ENCODE measurements at places on chromosomes 16 and 17.

GRCh38 chr17:42566215-42566882, 551 bp upstream of the MLX start:
- DNase-seq: no peak

GRCh38 chr17:75894049-75894733, 2.6 kb downstream of the TRIM65 start:
- DNase-seq: no peak

DNA sequence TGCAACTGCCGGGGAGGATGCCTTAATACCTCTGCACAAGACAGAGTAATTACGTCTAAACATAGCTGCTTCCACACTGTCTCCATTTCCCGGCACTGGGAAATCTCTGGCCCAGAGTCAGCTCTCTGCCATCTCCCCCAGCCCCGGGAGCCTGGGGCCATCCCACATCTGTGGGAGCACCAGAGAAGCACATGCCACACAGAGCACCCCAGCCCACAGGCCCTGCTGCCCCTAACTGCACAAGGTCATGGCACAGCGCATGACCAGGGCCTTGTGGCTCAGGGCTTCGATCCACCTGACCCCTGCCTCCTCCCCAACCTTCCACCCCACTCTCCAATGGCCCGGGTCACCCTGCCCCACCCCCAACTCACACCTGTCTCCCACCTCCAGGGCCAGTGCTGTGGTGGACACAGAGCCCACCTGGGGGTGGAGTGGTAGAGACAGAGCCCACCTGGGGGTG, 36.6 kb upstream of the RBFOX3 start:
- DNase-seq: no peak

GRCh38 chr16:86854058-86854621, 275.8 kb downstream of the FOXL1 start:
- no peak for DNase-seq

DNA sequence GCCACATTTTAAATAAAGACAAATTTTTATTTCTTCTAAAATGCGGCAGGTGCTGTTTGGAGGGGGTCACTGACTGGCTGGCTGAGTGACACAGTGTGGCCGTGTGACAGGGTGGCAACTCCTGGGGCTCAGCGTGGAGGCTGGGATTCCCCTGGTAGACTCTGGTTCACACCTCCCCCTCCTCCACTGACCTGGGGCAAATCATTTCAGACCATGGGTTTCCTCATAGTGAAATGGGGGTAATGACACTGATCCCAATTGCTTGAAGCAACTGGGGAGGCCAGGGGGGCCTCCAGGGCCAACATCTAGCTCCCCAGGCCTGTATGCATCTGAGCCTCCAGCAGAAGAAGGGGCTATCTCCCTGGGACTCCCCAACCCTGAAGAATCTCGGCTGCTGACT, 6.6 kb downstream of the HSD11B2 start:
- no peak for DNase-seq

GRCh38 chr17:41199421-41200078, 9.9 kb downstream of the KRTAP9-1 start:
- no peak for DNase-seq
